ENCODE measurements at places on chromosomes 7 and 10.

- no peak for DNase-seq
These were observed 185.6 kb downstream of the C7orf25 start for GRCh38 chr7:42726066-42726785.

GRCh38 chr7:135169141-135169963 lies 1.2 kb downstream of the CYREN start:
- DNase-seq: no peak

GRCh38 chr7:16359216-16359615 lies 62.1 kb downstream of the CRPPA start:
- no peak for DNase-seq

GRCh38 chr7:131109011-131109758 lies 218.5 kb upstream of the MKLN1 start:
- DNase-seq: peak; percentile 15

DNA sequence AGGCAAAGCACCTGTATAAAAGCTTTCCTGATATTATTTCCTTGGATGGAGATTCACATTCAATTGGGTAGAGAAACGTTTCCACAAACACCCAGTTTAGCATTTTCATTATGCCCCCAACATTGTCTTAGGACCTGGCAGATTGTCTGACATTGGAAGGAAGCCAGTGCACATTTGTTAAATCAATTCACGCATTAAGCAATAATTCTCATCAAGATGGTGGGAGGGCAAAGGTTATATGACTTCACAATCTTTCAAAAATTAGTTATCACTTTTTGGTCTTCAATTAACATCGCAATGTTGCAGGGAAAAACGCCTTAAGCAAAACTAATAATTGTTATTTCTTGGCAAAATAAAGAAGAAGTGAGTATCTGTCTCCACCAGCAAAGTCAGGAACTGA lies 16.4 kb downstream of the OPALIN start:
- DNase-seq: no peak

DNA sequence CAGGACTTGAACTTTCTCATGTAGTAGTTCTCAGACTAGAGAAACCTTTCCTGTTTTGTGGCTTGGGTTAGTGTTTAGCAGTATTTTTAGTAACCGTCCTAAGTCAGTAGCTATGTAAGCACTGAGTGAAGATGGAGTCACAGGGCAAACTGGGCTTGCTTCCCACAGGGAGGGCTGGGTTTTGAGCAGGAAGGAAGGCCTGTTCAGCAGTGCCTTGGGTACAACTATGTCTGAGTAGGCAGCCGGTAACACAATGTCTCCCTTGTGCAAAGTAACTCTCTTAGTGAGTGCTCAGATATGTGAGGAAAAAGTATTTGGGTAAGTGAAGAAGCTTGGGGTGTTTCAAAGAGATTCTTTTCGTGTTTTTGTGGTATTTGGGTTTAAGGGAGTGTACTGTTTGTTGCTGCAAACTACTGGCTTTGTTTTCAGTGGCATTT lies 96.4 kb downstream of the CCSER2 start:
- no peak for DNase-seq

- DNase-seq: no peak
These were observed 129.4 kb upstream of the SHH start for GRCh38 chr7:155941688-155942087.

GRCh38 chr10:132820056-132820455 lies 34.1 kb upstream of the NKX6-2 start:
- no peak for DNase-seq

DNA sequence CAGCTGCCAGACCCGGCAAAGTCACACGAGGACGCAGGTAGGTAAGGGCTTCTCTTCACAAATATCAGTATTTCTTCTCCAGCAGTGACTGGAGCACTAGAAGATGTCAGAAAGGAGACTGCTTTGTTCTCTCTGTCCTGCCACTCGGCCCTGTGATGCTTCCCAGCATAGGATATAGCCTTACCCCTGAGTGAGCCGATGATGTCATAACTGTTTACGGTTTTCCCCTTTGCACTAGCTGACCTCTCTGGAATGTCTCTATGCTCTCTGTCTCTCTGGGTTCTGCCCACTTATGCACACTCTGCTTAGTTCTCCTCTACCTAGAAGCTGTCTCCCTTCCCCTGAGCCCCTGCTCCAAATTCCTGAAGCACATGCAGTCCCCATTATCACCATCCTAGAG lies 167.5 kb upstream of the PODXL start:
- DNase-seq: no peak
